ENCODE measurements at places on chromosomes 1 and 21.
A peak's percentile ranks its signal among the peaks of the same experiment; 100 is the strongest.

DNA sequence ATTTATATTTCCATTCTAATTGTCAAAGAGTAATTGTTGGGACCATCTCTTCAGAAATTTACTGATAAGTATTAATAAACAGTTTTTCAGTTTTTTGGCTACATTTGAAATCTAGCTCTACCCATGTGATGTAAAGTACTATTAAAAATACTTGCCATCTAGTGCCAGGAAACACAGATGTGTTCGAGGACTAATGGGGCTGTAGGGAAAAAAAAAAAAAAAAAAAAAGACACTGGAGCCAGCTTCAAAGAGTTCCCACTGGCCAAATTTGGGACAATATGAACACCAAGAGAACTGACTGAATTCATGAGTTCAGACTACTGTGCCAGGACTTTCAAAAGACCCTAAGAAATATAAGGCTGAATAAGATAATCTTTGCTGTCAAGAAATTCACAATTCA is 65.2 kb upstream of the GFI1 start:
- no peak for DNase-seq

DNA sequence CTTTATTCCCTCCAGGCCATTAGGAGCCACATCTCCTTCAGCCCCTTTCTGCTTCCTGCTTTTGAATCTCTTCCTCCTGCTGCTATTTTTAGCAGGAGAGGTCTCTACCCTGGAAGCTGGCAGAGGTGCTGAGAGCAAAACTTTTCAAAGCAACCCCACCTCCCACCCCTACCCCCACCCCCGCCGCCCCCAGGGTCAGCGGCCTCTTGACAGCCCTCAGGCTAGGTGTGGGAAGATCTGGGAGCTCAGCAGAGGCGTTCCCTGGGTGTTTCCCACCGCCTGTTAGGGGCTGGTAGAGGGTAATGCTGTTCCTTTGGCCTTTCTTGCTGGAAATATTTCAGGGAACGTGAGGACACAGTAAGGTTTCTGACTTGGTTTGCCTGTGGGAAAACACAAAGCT is 112.5 kb upstream of the CACHD1 start:
- no peak for DNase-seq

DNA sequence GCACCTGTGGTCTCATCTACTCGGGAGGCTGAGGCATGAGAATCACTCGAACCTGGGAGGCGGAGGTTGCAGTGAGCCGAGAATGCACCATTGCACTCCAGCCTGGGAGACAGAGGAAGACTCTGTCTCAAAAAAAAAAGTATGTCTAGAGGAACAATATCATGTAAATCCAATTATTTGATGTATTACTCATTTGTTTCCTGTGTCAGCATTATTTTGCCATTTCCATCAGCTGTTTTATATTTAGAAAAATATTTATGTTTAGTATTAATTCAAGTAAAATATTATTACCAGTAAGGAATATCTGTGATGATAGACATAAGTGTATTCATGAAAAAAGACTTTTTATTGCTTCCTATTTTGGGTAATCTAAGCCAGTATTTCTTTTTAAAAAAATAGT is 13.0 kb downstream of the TDRKH start:
- DNase-seq = no peak

DNA sequence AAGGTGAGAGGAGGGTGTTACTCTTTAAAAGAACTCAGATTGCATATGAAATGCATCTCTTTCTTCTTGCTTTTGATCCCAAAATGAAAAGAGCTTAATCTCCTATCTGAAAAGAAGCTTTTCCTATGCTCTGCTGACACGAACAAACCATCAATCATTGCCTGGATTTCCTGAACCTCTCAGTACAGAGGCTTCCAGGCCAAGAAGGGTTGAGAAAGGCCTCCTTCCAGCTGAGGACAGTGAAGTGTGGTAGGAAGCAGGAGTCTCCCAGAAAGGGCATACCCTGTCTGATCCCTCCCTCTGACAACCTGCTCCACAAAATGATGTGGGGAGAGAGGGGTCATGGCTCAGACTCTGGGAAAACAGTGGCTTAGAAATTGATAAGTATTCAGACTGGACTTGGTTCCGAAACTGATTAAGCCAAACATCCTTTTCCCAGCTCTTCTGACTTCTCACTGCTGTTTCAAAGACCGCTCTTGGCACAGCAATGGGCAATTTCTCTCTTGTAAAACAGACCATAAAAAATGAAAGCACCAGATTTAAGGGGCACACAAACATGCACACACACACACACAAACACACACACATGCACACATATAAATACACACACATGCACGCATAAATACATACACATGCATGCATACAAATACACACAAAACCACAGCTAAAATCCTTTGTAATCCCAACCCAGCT is 310.3 kb downstream of the SIPA1L2 start:
- DNase-seq = no peak

DNA sequence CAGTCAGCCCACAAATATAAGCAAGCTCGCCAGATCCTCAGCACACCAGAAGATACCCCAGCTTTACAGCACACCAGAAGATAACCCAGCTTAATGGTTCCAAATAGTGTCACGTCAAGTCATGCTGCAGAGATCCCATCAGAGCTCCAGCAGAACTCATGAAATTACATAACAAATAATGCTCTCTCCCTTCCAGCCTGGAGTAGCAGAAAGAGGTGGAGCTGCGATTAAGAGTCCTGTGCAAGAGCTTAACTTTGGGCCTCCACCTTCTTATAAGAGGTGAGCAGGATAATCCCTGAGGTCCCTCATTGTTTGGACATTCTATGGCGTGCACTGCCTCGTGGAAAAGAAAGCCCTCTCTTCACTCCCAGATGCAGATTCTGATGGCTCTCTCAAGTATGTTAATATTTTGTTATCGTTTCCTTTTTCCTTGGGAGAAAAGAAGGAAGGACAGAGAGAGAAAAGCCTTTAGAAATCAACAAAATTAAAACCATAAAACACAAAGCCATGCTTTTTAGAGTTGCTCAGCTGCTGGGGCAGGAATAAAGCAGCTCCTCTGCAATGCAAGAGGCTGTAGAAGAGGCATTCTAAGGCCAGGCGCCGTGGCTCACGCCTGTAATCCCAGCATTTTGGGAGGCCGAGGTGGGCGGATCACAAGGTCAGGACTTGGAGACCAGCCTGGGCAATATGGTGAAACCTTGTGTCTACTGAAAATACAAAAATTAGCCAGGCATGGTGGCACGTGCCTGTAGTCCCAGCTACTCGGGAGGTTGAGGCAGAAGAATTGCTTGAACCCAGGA is 59.1 kb downstream of the GLUL start:
- no peak for DNase-seq

DNA sequence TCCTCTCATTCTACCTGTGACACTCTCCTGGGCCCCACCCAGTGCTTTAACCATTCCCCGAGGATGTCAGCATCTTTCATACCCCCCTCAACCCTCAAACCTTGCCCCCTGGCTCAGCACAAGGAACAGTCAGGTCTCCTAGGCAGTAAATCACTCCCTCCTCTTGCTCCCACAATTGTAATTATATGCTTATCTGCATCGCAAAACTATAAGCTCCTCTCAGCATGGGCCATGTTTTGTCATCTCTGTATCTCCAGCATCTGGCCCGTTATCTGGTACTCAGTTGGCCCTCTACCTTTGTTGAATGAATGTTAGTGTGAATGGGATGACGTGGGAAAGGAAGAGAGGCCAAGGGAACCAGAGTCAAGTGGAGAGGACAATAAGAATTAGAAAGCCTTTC is 2.8 kb upstream of the ELOVL1 start:
- DNase-seq = no peak

GRCh38 chr1:90176530-90176929 is 181.6 kb downstream of the ZNF326 start:
- no peak for DNase-seq

- DNase-seq = no peak
Measured at GRCh38 chr1:109765483-109765815, 1.7 kb upstream of the EPS8L3 start.

DNA sequence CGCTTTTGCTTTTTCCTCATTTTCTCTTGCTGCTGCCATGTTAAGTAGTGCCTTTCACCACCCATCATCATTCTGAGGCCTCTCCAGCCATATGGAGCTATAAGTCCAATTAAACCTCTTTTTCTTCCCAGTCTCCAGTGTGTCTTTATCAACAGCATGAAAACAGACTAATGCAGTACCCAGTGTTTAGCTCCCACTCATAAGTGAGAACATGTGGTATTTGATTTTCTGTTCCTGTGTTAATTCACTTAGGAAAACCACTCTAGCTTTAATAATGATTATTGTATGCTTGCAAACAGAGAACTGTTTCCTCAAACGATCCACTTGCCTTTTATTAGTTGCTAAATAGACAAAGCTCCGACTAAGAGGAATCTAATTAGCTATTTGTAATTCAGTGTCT is 43.3 kb downstream of the IL23R start:
- no peak for DNase-seq

- DNase-seq = peak; percentile 37
Measured at GRCh38 chr1:86382878-86383277, 13.2 kb downstream of the ODF2L start.

GRCh38 chr1:247942624-247943023 is 6.0 kb upstream of the OR2L8 start:
- DNase-seq = no peak

GRCh38 chr1:18217398-18218043 is 109.9 kb downstream of the IGSF21 start:
- DNase-seq = peak; percentile 13

- peak; percentile 59 for DNase-seq
Measured at GRCh38 chr1:200207711-200208126, 180.2 kb downstream of the NR5A2 start.

- DNase-seq = no peak
Measured at GRCh38 chr1:155773221-155773620, 83.8 kb downstream of the GON4L start.

DNA sequence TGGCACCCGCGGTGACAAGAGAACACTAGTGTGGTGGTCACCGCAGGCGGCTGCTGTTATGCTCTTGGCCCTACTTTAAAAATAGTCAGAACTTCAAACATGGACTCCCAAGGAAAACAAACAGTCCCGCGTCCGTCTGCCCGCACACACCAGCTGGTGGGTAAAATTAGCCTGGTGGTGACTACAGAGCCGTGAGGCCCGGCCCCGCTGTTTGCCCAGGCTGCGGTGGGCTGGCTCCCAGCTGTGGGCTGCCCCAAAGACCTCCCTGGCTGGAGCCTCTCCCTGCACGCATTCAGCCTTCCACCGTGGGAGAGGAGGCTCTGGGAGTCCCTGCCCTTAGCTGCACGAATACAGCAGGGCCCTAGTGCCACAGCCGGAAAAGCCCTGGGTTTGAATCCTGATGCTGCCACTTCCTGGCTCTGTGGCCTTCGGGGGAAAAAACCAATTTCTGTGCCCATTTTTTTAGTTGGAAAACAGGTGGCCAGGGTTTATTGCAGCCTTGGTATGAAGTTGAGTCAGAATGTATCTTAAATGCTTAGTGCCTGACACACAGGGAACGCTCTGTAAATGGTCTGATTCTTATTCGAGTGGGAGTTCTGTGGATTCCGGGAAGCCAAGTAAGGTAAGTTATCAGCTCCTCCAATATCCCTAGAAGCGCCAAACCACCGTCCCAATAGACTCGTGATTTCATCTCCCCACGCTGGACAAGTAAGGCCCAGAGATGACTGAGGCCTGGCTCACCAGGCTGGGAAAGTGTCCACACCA is 58.2 kb downstream of the ALPL start:
- peak; percentile 73 for DNase-seq

GRCh38 chr1:7993593-7994479 is 32.3 kb downstream of the ERRFI1 start:
- DNase-seq = peak; percentile 57

GRCh38 chr1:175829845-175830244 is 86.5 kb upstream of the TNR start:
- DNase-seq = no peak

DNA sequence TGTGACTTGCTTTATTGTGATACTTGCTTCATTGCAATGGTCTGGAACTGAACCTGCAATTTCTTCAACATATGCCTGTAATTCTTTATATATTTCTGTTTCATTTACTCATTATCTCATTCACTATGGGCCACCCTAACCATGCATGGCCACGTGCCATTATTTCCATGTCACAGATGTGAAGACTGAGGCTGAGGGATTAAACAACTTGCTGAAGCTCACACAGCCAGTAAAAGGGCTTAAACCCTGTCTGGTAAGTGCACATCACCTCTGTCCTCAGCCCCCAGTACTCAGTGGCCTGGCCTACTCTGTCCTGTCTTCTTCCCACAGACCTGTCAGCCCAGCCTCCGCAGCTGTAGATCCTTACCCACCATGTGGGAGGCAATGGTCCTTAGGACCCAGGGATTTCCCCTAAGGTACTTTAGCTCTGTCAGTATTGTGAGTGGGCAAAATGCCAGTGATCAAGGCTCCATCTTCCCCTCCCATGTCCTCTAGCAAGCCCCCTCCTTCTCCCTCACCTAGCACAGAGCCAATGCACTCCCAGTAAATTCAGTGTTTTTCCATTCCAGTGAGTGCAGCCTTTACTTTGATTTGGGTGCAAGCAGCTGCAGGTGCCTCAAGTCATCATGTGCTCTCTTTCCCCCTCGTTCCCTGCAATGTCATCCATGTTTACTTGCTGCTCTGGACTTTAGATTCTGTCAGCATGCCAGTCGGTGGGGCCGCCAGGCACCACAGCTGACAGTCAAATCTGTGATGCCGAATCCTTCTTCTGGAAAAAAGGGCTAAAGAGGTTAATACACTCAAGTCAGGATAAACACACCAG is 228.2 kb upstream of the PROX1 start:
- no peak for DNase-seq

- DNase-seq = no peak
Measured at GRCh38 chr1:101971304-101971703, 25.4 kb downstream of the OLFM3 start.

DNA sequence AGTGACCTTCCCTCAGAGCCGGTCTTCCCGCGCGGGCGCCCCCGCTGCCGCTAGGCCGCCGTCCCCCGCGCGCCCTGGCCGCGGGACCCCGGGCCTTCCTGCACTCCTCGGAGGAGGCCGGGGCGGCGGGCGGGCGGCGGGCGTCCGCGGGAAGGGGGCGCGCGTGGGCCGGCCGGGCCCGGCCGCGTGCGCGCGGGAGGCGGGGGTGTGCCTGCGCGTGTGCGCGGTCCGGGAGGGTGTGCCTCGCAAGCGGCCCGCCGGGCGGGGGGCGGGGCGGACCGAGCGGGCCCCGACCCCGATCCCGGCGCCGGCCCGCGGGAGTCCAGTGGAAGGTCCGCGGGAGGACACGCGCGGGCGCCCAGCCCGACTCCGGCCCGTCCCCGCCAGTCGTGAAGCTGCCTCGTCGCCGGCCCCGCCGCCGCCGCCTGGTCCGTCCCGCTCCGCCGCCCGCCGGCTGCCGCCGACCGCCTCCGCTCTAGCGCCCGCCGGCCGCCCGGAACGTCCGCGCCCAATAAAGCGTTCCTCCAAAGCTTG is 438 bp downstream of the MRPS6 start:
- peak; percentile 26 for DNase-seq

- peak; percentile 13 for DNase-seq
Measured at GRCh38 chr1:119254067-119254720, 113.7 kb upstream of the WARS2 start.

Data from AG10803 (cell line).